Esophagus squamous epithelium (tissue), 5 donors: ENCODE measurements at places on chromosomes 12 and 14.

- DNase-seq: no peak
Observed at GRCh38 chr12:64566122-64566521, 44.2 kb upstream of the RASSF3 start.

DNA sequence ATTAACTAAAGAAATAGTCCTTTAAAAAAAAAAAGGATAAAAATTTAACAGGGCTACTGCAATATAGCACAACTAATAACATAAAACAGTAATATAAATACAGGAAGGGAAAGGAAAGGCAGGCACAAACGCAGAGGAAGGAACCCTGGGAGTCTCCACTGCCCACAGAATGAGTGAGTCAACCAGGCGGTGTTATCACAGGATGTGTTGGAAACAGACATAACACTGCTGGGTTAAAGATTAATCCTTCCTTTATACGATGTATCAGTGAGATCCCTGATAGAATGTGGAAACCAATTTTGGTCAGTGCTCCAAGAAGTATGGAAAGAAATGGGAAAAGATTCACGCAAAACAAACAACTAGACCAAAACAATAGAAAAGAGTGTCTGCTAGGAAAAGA, 47.9 kb downstream of the FGD6 start:
- no peak for DNase-seq

- DNase-seq: no peak
Observed at GRCh38 chr12:120719496-120720233, 6.0 kb upstream of the ACADS start.

DNA sequence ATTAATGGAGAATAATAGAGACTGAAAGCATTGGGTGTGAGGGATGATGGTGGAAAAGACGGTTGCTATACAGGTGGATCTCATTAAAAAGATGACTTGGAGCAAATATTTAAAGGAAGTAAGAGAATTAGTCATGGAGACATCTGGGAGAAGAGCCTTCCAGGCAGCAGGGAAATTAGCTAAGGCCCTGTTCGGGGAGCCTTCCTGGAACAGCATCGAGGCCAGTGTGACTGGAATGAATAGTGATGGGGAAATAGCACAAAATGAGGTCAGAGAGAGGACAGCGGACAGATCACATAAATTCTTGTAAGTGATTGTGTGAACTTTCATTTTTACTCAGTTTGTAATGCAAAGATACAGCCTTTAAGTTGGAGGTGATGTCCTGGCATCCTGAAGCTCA, 842.3 kb downstream of the SLC6A15 start:
- DNase-seq: no peak

- DNase-seq: no peak
Observed at GRCh38 chr12:26434299-26435068, 239.1 kb downstream of the SSPN start.

DNA sequence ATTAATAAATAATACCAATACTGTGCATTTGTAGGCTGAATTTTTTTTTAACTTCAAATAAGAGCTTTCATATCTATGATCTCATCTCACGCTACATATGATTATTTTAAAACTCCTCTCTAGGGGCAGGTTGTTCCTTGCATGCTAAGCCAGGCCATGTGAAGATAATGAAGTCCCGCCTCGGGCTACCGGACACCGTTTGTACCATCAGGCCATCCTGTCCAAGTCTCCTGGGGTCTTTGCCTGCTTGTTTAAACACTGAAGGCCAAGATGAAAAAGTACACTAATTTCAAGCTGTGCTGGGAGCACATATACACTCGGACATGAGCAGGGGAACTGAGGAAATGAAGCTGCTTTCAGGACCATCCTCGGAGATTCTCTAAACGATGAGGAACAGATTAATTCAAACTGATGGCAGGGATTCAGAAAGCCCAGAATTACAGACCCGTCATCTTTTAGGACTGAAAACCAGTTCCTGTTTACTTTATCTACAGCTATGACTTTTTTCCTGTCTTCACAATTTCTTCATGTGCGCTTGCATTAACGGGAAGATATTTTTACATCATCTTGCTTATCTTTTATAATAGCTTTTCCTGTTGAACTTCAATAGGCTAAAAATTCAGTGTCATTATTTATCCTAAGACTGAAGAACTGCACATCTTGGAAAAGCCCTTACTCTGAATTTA, 6.3 kb upstream of the ABHD12B start:
- DNase-seq: no peak

GRCh38 chr12:98639491-98639890, 5.1 kb downstream of the IKBIP start:
- DNase-seq: no peak

- DNase-seq: no peak
Observed at GRCh38 chr14:23070262-23071129, 13.2 kb upstream of the CDH24 start.
